ENCODE measurements at places on chromosomes 11 and 22.

DNA sequence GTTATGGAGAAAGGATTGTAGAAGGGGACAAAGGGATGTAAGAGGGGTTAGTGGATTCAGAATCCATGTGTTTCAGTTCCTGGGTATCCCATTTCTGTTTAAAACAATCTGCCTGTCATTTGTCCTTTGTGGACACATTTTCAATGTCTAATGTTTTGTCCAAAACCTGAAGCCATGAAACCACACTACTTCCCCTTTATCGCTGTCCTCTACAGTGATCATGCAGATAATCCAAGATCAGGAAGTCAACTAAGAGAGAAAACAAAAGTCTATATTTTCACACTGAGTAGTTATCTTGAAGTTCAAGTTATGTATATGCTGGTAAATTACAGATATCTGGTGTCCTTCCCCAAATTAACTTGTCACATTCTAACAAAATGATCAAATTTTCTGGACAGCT lies 457.0 kb downstream of the NTM start:
- no peak for DNase-seq

- no peak for DNase-seq
Observed at GRCh38 chr11:45659818-45660160, 5.6 kb downstream of the CHST1 start.

GRCh38 chr22:39229688-39230260 lies 15.0 kb downstream of the PDGFB start:
- DNase-seq: no peak

GRCh38 chr11:124190298-124191139 lies 7.4 kb downstream of the OR10D3 start:
- no peak for DNase-seq
